ENCODE measurements at places on chromosomes 13 and 19.

GRCh38 chr13:28353679-28354078 lies 141.2 kb downstream of the FLT1 start:
- no peak for DNase-seq

GRCh38 chr19:29535214-29535831 lies 9.5 kb downstream of the VSTM2B start:
- DNase-seq = no peak

- no peak for DNase-seq
Measured at GRCh38 chr13:91904597-91904996, 506.2 kb downstream of the GPC5 start.

DNA sequence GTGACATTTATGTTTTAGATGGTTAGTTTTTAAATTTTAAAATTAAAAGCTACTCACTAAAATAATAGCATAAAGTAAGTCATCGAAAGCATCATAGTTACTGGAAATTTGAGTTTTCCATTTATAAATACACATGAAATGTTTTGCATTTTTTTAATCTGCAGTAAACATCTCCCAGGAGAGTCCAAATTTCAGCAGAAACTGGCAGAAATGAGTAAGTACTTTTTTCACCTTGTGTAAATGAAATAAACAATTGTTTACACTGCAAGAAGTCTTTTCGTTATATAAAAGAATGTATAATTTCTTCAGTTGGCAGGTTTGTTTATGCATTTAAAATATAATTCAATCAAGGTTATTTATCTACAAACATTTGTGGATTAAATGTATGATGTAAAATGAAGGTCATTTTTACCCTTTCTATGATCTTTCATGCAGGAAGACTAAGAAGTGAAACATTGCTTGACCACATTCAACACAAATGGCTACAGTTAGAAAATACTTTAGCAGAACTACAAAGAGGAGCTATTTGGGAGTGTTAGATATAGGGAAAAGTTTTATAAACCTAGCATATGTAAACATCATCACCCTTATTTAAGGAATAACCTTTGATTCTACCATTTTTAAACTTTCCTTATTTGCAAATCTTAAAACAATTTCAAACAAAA lies 55.6 kb downstream of the RCBTB2 start:
- no peak for DNase-seq

DNA sequence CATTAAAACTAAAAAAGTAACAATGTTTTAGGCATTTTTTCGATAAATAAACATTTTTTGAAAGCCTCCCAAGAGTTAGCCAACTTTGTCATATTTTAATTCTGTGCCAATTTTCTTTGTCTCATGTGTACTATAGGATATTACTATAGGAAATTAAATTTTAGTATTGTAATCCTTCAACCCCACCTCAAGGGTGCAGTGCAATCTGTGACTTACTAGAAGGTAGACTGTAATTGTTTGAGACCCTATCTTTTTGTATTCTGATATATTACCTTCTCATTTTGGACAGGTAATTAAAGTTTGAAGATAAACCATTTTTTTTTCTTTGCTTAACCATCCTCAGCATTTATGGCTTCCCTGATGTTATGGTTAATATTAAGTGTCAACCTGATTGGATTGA lies 457.8 kb downstream of the PCDH20 start:
- DNase-seq = no peak

DNA sequence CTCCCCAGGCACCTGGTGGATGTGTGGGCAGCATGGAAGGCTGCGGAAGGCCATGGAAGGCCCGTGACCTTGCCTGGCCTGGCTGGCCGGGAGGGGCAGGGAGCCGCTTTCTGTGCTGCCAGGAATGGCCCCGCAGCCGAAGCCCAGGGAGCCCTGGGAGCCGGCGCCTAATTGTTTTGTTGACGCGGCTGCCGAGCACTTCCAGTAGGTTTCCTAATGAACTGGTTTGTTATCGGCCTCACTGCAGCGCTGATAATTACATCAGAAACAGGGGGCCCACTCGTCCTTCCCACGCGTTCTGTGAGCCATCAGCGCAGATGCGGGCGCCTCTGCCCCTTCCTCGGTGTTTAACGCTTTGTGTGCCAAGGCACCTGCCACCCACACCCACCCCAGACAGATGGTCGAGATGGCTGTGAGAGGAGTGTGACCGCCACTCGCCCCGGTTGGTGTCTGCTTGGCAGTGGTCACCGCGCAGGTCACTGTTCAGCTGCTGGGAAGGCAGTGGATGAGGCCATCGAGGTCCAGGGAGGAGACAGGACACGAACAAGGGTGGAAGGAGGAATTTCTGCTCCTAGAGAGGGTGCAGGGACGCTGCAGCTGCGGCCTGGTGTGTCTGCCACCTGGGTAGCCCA lies 124.5 kb downstream of the KDM4B start:
- no peak for DNase-seq

DNA sequence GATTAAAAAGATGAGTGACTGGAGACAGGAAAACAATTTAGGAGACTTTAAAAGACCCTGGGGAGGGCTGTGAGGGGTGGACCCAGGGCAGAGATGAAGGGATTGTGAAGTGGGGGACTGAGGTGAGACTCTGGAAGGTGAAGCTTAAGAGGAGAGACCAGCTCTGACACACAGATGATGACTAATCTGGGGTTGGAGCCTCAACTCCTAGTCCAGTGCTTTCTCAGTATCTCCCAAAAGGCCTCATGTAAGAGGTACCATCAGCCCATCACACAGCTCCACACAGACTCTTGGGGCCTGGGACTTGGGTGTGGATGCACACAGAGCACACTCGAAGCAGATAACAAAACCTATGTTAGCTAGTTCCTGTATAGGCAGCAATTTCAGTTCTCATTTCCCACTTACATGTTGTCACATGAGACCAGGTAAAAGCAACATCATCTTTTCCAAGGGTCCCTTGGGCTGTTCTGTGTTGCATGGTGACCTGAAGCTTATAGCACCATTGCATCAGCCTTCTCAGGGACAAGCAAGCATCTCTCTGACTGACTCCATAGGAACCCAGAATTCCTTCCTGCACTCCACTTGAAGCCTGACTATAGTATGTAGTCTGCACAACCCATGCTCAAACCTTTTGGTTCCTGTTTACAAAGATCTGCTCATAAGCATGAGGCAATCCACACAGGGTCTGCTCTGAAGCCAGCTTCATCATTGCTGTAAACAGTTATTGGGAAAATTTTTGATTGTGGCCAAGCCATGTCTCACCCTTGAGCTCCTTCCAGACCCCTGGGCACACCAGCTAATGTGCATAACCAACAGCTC lies 88.6 kb upstream of the MYCBP2 start:
- no peak for DNase-seq

GRCh38 chr13:67950603-67951002 lies 720.5 kb upstream of the PCDH9 start:
- no peak for DNase-seq

- DNase-seq = no peak
Measured at GRCh38 chr13:103815619-103816018, 749.4 kb upstream of the SLC10A2 start.

DNA sequence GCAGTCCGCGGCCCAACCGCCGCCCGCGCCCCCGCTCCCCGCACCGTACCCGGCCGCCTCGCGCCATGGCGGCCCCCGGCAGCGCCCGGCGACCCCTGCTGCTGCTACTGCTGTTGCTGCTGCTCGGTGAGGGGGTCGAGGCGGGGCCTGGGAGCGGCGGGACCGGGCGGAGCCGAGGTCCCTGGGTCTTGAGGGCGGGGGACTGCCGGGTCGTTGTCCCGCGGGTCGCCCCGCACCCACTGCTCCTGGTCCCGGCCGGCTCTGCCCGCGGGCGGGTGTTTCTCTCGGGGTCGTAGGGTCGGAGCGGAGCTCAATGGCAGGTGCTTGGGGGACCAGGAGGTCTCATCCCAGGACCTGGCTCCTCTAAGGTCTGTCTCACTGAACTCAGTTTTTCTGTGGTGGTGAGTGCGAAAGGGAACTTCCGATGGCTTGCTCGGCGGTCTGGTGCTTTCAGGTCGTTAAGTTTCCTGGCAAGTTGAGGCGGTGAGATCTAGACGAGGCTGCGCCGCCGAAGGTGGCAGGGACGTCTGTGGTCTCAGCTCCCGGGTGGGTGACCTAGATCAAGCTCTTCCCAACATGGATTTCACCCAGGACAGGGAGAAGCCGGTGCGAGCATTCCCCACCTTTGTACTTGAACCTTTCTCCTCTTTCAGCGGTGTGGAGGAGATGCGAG lies 467 bp downstream of the LAMP1 start:
- DNase-seq = no peak

- no peak for DNase-seq
Measured at GRCh38 chr13:100234524-100235136, 145.7 kb downstream of the PCCA start.

DNA sequence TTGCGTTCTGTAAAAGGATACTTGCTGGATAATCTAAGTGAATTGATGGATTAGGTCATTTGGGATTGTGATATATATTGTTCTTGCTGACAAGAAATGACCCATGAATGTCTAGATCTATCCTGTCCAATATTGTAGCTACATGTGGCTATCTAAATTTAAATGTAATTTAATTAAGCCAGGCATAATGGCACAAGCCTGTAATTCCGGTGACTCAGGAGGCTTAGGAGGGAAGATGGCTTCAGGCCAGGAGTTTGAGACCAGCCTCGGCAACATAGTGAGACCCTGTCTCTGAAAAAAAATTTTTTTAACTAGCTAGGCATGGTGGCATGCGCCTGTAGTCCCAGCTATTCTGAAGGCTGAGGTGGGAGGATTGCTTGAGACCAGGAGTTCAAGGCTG lies 39.3 kb upstream of the AKAP11 start:
- DNase-seq = no peak

DNA sequence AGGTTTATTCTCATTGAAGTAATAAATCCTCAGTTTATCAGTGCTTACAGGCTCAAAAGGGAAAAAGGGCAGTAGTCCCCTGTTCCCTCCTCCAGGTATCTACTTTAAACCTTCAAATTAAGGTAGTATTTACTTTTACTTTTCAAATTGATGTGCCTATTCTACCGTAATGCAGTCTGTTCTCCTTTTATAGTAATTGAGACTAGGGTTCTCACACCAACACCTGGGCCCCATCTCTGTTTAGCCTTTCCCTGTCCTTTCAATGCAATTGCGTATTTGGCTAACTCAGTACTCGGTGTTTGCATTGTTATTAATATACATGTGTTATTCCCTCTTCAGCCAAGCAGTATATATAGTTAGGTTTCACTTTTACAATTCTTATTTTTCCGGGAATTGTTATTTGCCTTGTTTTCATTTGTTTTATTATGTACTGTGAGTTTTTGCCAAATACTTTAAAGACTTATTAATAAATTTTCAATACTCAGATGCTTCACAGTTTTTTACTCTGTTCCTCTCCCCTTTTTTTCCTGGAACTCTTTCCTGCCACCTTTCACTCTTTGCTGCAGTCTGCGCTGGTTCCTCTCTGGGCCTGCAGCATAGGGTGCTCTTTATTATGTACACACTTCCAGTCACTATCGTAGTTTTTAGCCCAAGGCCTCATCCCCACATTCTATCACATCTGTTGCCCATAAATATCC lies 30.3 kb downstream of the USPL1 start:
- DNase-seq = no peak

- DNase-seq = no peak
Measured at GRCh38 chr13:72341904-72342303, 385.5 kb downstream of the MZT1 start.

DNA sequence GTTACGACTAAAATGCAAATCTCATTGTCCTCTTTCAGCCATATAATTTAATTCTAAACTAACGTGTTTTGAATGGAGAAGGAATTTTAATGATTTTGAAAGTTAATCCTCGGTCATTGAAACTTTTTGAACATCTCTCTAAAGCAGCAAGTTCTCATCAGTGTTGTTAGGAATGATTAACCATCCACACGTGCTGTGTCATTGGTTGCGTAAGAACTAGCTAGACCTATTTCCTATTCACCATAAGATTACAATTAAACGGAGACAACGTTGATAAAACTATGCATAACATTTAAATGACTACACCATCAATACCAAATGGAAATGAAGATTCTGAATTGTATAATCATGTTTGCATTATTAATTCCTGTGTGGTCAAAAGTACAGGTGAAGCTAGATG lies 155.6 kb upstream of the IRS2 start:
- DNase-seq = no peak

GRCh38 chr19:43594710-43595604 lies 977 bp downstream of the IRGQ start:
- DNase-seq = peak; percentile 39

DNA sequence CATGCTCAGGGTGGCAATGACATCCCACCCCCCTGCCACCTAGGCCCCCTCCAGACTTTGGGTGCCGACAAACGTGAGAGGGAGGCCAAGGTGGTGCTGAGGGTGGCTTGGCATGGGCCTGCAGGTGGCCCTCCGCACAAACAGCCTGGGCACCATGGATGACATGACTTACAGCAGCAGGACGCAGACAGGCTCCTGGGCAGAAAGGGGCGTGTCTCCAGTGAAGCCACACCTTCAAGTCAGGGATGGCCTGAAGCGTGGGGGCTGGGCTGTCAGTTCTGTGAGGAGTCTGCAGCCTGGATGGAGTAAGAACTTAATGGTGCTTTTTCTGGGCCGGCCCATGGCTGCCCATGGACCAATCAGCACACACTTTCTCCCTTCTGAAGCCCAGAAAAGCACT lies 25.3 kb downstream of the POMP start:
- no peak for DNase-seq

DNA sequence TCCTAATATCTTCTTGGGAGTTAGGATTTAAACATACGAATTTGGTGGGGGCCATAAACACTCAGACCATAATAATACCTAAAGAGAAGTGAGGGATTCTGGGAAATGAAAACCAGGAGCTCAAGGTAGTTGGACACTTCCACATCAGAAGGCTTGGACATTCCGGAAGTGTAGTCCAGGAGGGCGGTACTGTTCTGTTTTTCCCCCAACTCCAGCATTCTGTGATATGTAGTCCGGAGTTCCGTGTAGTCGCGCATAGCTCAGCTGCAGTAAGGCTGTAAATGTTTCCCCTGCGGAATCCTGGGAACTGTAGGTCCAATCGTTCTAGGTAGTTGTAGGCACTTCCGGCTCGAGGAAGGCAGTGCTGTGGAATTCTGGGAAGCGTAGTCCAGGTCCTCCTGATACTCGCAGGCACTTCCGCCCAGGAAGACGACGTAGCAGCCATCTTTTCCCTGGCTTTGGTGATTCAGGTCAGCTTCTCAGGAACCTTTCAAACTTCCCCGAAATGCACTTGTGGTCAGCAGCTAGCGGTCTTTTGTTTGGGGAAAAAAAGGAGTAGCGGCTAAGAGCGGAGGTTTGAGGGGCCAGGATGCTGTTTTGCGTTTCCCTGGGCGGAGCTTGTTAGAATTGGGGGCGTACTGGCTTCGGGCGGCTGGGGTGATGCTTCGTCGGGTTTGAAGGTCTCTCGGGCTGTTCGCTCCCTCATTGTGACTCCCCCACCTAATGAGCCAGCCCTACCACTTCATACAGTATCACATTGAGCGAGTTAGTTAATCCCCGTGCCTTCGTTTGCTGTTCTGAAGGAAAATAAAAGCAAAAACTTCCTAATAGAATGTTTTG lies at the start of gene ZNF226:
Gene ZNF226, plus strand, starts transcription at position 428 of the 840 bp plus-strand sequence. CDS start 4,981 bp downstream, outside the sequence.
- peak; percentile 92 for DNase-seq

- no peak for DNase-seq
Measured at GRCh38 chr13:29786698-29787097, 63.7 kb downstream of the UBL3 start.

- DNase-seq = peak; percentile 50
Measured at GRCh38 chr13:78121459-78122348, 203.1 kb upstream of the EDNRB start.
